ENCODE measurements at places on chromosomes 16 and 17.
A peak's percentile ranks its signal among the peaks of the same experiment; 100 is the strongest.

DNA sequence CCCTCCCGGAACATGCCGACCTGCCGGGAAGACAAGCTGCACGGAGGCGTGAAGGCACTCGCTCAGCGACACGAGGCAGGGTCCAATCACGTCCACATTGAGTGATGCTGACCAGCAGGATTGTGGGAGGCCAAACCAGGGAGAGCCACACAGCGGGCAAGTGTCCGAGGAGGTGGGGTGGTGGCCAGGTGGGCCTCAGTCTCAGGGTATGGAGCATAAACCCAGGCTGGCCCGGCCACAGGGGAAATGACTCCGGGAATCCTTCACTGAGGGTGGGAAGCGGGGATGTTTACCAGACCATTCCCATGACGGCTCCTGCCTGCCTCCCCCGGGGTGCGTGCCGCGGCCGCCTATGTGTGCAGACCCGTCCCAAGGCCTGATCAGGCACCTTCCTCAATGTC is 62.5 kb downstream of the RPH3AL start:
- DNase-seq: no peak

- DNase-seq: no peak
Measured at GRCh38 chr16:48022496-48022895, 133.3 kb downstream of the ABCC12 start.

- DNase-seq: no peak
Measured at GRCh38 chr16:9259914-9260608, 168.6 kb downstream of the HAPSTR1 start.

DNA sequence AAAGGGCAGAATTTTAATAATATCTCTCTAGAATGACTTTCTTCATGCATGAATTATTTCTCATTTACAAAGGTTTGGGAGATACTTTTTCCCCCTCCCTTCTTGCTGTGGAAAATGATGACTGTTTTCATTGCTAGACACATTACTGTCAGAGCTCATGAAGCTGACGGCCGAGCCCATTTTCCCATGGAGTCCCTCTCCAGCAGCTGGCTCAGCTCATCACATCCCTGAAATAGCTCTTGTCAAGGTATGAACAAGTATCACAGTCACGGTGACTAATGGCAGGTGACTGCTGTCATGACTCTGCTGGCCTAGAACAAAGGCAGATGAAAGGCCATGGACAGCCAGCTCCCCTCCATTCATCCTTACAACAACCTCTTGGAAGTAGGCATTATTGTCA is 208.1 kb downstream of the ABCC12 start:
- no peak for DNase-seq

DNA sequence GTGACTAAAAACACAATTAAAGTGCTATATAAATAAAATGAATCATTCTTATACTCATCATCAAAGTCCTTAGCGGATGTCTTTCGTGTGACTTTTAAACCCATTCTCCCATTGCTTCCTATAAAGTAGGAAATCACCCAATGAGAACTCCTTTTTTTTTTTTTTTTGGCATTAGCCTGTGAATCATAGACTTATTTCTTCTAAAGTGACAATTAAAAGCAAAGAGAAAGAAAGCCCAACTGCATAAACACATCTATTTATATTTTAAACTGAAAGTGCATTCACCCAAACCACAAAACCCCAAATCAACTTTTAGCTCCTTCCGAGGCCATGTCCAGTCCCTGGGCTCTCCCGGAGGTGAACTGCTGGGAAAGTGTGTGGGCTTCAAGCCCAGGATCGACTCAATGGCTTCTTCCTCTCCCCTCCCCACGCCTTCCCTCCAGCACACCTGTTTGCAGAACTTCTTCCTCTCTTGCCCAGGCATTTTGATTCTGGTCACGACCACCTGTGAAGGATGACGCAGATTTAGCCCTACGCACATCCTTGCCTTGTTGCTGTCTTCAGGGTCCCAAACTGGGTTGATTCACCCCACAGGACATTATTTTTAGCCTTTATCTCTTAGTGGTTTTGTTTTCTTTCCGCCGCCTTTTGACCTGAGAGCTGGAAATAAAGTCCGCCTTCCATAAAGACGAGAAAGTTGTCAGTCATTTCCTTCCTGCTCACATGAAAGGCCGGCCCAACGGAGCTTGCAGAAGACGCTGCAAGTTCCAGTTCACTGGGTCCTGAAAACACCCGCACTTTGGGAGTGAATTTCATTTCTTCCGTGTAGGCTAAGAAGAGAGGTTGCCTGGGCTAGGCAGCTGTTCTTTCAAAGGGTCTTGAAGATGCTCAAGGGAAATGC is 166.8 kb downstream of the MAP2K6 start:
- no peak for DNase-seq

DNA sequence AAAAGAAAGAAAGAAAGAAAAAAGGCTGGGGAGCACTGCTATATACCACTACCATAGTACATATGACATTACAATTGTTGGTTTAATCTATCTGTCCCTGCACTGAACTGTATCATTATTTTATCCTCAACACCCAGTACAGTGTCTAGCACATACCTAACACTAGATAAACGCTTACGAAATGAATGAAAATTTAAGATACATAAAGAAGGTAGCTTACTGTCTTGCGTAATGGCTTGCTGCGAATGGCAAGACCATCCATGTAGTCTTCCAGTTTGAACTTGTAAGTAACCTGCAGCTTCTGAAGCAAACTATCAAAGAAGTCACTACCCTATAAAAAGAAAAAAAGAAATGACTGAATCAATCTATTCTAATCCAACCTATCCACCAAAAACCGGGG is 6.6 kb downstream of the SMG6 start:
- DNase-seq: no peak

DNA sequence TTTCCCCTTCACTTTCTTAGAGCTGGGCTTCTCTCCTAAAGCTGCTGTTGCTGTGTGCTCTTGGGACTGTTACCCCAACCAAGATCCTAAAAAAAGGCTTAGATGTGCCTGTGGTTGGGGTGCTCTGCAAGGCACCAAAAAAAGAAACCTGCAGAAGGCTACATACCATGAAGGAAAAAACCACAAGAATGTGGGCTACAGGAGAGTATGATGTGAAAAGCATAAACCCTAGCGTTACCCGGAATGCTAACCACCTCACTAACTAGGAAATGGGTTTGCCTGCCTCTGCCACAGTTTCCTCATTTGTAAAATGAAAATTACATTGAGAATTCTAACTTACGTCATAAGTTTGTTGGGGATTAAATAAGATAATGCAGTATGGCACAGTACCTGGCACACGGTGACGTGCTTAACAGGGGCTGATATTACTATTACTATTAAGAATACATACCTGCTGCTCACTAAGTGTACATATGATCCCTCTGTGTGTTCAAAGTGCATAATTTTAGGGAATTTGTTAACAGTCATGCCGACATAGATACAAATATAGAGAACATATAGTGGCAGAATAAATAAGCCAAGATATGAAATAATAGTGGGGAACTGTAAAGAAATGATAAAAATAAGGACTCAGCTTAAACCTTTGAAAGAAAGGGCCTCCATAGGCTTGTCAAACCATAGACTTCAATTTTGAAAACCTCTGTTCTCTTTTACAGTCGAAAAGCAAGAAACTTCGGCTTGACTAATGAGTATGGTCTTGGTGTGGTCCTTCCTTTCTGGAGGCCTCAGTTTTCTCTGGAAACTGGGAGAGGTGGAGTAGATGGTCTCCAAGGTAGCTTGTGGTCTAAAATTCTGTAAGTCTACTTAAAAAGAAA is 177.8 kb upstream of the TBX2 start:
- no peak for DNase-seq

DNA sequence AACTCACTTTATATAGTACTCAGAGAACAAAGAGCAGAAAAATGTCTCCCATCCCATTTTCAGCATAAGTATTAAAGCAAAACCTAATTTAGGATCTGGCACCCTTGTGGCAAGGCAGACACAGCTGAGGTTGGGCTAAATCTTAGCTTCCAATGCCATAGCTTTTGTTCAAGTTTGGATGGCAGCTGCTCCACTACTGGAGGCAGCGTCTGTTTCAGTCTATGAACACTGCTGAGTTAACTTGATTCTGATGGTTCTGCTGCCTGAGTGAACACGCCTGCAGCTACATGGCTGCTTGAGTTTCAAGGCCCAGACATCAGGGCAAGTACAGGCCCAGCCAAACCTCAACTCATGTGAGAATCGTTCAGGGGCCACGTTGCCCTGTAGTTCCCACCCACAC is 178.2 kb upstream of the RPH3AL start:
- DNase-seq: no peak

DNA sequence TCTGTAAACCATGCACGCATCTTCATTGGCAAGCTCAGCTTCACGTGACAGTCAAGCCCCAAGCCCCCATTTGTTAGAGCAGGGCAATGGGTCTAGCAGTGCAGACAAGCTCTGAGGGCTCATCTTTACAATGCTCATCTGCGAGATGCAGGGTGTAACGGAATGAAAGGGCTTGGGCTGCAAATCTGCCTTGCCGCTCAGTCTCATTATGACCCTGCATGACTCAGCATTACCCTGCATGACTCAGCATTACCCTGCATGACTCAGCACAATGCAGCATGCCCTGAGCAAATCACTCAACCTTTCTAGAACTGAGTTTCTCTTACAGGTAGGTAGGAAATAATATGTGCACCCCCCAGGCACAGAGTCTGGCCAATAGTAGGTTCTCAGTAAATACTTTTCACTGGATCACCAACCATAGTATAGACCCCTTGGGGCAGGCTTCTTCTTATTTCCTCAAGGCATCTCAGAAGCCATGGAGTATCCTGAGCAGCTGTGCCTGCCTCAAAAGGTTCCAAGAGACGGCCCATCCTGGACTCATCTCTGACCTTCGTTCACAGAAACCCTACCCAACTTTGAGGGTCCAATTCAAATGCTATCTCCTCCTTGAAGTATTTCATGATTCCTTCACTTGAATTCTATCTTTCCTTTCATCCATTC is 391.3 kb upstream of the CDH5 start:
- no peak for DNase-seq

DNA sequence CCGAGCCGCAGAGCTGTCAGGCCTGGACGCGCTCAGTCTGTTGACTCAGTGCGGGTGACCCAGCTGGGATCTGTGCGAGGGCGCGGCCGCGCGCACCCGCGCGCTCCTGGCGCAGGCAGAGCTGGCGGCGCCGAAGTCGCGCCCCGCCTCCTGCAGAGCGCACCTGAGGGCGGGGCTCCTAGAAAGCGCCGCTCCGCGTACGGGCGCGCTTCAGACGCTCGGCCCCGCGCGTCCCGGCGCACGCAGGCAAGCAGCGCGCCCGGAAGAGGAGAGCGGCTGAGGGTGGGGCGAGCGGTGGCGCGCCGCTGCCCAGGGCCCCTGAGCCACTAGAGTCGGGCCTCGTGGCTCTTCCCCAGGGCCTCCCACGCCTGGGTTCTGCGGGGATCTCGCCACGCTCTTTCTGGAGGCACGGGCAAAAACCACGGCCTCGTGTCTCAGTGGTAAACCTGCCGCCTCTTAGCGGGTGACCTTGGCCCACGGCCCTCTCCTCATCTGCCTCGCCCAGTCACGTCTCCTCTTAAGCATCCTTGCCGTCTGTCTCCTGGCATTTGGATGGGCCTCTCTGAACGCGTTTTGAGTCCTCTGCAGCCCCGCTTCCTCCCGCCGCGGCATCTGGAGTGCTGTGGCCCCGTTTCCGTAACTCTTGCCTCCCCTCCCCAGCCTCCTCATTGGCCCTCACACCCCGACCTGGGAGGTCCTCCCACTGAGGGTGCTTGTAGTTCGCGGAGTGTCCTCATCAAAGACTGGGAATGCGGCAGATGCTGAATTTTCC is at the start of gene ABCA5:
Gene ABCA5, minus strand, starts transcription at position 74 of the 772 bp plus-strand sequence. CDS start 12,718 bp downstream, outside the sequence.
- DNase-seq: peak; percentile 92

DNA sequence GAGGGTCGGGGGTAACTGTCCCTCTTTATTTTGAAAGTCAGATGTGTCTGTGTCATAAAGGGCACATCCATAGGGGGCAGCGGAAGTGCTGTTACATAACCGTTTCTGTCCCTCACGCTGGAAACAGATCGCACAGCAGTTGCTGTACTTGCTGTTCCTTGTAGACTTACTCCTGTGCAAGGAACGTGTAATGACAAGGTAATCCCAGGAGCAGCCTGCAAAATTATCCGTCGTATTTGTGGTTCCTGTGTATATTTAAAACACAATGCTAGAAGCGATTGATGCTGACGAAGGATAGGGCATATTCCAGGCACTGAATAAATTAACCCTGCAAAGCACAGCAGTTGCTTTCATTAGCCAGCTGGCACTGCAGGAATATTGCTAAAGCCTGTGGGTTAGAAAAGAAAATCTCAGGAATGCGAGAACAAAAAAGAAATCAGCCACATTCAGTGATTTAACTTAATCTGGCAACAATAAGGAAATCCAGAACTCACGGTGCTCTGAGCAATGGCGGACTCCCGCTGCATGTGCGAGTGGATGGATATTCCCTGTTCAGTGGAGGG is 76.2 kb downstream of the SPECC1 start:
- DNase-seq: no peak

DNA sequence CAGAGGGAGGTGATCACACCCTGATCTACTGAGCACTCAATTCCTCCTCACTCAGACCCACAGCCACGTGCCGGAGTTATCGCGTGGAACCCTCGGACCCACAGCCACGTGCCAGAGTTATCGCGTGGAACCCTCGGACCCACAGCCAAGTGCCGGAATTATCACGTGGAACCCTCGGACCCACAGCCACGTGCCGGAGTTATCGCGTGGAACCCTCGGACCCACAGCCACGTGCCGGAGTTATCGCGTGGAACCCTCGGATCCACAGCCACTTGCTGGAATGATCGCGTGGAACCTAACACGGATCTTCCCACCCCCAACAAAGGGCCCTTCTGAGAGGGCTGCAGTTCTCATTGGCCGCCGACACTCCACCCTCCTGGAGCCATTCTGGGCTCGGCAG is 97.7 kb downstream of the PGS1 start:
- DNase-seq: no peak

GRCh38 chr17:29214215-29215146 is 32.2 kb upstream of the CRYBA1 start:
- no peak for DNase-seq

GRCh38 chr17:1434150-1434549 is 21.9 kb downstream of the CRK start:
- DNase-seq: no peak

DNA sequence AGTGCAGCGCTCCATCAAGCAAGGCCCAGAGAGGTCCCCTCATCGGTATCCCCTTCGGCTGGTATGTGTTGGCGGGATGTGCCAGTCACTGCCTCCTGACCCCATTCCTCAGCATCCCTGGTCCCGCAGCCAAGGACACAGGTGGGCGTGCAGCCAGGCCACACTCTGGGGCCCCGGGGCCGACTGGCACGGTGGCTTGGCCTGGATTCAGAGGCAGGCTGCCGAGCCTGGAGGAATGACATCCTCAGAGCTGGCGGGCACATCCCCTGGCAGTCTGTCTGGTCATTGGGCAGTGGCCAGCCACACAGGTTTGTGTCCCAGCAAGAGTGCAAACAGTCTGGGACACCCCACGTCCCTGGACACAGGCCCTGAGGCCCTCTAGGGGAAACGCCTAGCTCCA is 111.1 kb downstream of the SDK2 start:
- no peak for DNase-seq

- no peak for DNase-seq
Measured at GRCh38 chr17:73386561-73386960, 74.8 kb upstream of the CDC42EP4 start.

GRCh38 chr16:2205967-2206313 is 686 bp downstream of the MLST8 start:
- DNase-seq: no peak

Data from CD4-positive, alpha-beta T cell treated with Interleukin-17A for 4 hours (primary cell).